ENCODE measurements at places on chromosomes 13 and 19. TPM values are rescaled to one million over a fixed set of nuclear protein-coding genes. Genes with fewer than 3 reads are reported as not detected.

DNA sequence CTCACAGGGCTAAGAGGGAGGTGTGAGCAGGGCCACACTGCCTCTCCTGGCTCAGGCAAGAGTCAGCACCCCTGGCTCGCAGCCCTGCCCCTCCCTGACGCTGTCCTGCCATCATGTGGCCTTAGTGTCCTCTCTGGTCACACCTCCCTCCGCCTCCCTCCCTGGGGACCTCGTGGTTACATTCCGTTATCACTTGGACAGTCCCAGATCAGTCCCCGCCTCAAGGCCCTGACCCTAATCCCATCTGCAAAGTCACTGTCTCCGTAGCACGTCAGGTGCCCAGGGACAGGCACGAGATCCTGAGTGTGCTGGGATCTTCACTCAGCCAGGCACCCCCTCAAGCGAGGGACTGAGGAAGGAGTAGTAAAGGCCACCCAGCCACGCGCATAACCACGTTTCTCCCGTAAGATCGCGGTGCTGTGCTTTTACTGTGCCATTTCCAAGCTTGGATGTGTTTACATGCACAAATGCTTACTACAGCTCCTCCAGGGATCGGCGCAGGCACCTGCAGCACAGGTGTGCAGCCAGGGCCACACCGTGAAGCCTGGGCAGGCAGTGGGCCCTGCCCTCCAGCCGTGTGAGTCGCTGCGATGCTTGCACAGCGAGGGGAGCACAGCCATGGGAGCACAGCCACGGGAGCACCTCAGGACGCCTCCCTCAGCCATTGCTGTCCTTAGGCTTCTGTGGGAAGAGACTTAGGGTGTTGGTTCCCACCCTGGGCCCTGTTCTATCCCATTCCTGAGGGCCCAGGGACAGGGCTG, 10.7 kb upstream of the TMEM255B start:
- H3K4me3 ChIP-seq = no peak overlapping the region
- no peaks in the 10 kb centered on the region for H3K4me1 ChIP-seq
- DNase-seq = no peak
- no peaks in the 10 kb centered on the region for H3K27me3 ChIP-seq

GRCh38 chr13:97015661-97016350, 21.5 kb upstream of the OXGR1 start:
- no peak overlapping the region for H3K4me3 ChIP-seq
- no peaks in the 10 kb centered on the region for H3K36me3 ChIP-seq
- H3K4me1 ChIP-seq = no peaks in the 10 kb centered on the region
- no peaks in the 10 kb centered on the region for H3K27me3 ChIP-seq

DNA sequence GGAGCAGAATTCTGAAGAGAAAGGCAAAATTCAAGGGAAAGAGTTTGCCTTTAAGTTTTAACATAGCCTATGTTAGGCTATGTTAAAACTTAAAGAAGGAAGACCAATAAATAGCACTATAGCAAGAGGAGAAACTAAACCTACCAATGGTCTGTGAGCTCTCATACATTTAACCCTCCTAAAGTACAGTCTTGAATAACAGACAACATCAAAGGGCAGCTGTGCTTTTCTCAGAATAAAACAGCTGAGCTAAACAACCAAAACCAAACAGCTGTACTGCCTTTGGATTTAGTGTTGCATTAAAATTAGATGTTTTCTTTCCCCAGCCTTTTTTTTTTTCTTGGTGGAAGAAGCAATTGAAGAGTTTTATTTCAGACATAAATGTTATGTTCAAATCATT, 34.0 kb downstream of the KLF5 start:
- no peak overlapping the region for H3K27ac ChIP-seq
- no peak for DNase-seq
- H3K36me3 ChIP-seq = no peaks in the 10 kb centered on the region
- H3K4me1 ChIP-seq = no peaks in the 10 kb centered on the region
- H3K4me3 ChIP-seq = no peak overlapping the region

DNA sequence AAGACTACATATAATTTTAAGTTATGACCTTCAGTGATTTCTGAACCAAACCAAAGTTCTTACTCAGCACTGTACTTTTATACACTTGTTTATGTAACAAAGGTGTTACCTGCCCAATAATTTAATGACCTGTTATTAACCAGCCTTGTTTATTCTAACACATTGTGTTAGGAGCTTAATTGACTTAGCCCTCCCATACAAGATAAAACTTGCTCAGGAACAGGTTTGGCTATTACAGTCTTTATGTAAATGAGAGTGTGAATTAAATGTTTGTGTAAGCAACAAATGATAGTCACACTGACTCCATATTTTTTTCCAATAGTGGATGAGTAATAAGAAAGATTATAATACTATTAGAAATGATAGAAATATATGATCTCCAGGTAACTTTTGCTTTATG, 51.8 kb upstream of the MYCBP2 start:
- H3K4me3 ChIP-seq = no peak overlapping the region
- DNase-seq = no peak
- H3K4me1 ChIP-seq = peaks cover 3% of the 10 kb centered on the region
- no peaks in the 10 kb centered on the region for H3K36me3 ChIP-seq

DNA sequence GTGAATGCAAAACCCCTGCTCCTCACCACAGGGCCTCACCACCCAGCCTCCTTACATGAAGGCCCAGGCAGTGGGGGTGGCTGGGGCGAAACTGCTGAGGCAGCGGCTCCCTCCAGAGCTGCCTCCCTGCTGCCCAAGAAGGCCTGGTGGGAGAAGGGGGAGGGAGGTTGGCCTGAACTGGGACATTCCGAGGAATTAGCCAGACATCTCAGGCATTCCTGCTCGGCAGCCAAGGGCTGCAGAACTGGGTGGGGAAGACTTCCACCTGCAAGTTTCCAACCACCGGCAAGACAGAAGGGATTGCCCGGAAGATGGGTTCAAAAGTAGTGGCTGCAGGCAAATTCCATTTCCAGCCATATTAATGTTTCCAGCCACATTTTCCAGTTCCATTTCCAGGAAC, 2.3 kb upstream of the PSPN start:
- peaks cover 72% of the 10 kb centered on the region for H3K36me3 ChIP-seq
- no peaks in the 10 kb centered on the region for H3K4me1 ChIP-seq
- DNase-seq = no peak
- H3K4me3 ChIP-seq = no peak overlapping the region
- no peaks in the 10 kb centered on the region for H3K27me3 ChIP-seq

The S1PR5 gene
- 0.84 TPM for total RNA-seq

The HIPK4 gene
- not detected for total RNA-seq

The NCCRP1 gene
- total RNA-seq = not detected
